GM12878 (cell line): ENCODE measurements at places on chromosomes 7 and 10. TPM values are rescaled to one million over a fixed set of nuclear protein-coding genes. Genes with fewer than 3 reads are reported as not detected.

The C1QL3 gene
- polyA plus RNA-seq: 0.67 and 0.68 TPM in 2 replicates

The TAS2R60 gene
- not detected in 2 replicates for polyA plus RNA-seq

The ANKRD7 gene
- polyA plus RNA-seq: 0.40 and 1.1 TPM in 2 replicates

The ERCC6 gene
- 7.2 and 7.8 TPM in 2 replicates for polyA plus RNA-seq

The LRMDA gene
- 0.32 TPM in 1 of 2 replicates, not detected in the other for polyA plus RNA-seq

The HOXA9 gene
- not detected in 2 replicates for polyA plus RNA-seq

The MSS51 gene
- 0.06 and 0.25 TPM in 2 replicates for polyA plus RNA-seq

The STEAP1B gene
- polyA plus RNA-seq: not detected in 2 replicates

The ITPRID1 gene
- not detected in 2 replicates for polyA plus RNA-seq
